ENCODE measurements at places on chromosomes 2 and 18. TPM values are rescaled to one million over a fixed set of nuclear protein-coding genes. Genes with fewer than 3 reads are reported as not detected.

DNA sequence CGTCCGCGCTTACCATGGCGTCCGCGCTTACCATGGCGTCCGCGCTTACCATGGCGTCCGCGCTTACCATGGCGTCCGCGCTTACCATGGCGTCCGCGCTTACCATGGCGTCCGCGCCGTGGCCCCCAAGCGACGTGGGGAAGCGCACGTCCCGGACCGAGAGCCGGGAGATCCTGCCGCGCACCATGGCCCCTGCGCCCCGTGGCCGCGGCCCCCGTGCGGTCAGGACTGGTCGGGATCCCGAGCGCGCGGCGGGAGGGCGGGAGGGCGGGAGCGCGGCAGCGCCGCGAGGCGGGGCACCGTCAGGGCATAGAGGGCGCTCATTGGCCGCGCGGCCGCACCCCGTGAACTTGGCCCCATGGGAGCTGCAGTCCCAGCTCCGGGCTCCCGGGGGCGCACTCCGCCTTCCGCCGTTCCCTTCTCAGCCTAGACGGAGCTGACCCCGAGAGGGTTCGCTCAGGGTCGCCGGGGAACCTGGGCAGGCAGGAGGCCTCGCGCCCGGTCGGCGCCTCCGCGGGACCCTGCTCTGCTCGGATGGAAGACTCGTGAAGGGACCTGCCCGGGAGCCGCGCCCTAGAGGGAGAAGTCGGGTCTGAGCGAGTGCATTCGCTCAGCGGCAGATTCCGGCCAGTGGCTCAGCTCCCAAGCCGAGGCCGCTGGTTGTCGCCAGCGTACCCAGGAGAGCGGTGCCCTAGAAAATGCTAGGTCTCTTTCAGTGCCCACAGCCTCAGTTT, at the start of gene ENOSF1:
TSS of gene ENOSF1 (minus strand) at position 230 of the 734 bp plus-strand sequence. CDS start at position 187, 43 bp downstream.
- peak within 1 kb of the TSS; percentile 45 for H3K4me3 ChIP-seq
- H3K36me3 ChIP-seq = peaks cover 11% of the 10 kb centered on the region
- peak; percentile 52 for DNase-seq
- peaks cover 19% of the 10 kb centered on the region for H3K4me1 ChIP-seq
- H3K27me3 ChIP-seq = no peaks in the 10 kb centered on the region

- no peaks in the 10 kb centered on the region for H3K27me3 ChIP-seq
- H3K27ac ChIP-seq = no peak overlapping the region
- no peaks in the 10 kb centered on the region for H3K36me3 ChIP-seq
- no peak overlapping the region for H3K4me3 ChIP-seq
- DNase-seq = no peak
- no peaks in the 10 kb centered on the region for H3K4me1 ChIP-seq
Observed at GRCh38 chr2:7646024-7646423, 728.8 kb downstream of the RNF144A start.

Gene RTP5
- total RNA-seq = not detected

- DNase-seq = no peak
- no peaks in the 10 kb centered on the region for H3K36me3 ChIP-seq
- H3K27ac ChIP-seq = no peak overlapping the region
- no peaks in the 10 kb centered on the region for H3K27me3 ChIP-seq
- no peak overlapping the region for H3K4me3 ChIP-seq
Observed at GRCh38 chr2:155418753-155419152, 720.3 kb downstream of the KCNJ3 start.

DNA sequence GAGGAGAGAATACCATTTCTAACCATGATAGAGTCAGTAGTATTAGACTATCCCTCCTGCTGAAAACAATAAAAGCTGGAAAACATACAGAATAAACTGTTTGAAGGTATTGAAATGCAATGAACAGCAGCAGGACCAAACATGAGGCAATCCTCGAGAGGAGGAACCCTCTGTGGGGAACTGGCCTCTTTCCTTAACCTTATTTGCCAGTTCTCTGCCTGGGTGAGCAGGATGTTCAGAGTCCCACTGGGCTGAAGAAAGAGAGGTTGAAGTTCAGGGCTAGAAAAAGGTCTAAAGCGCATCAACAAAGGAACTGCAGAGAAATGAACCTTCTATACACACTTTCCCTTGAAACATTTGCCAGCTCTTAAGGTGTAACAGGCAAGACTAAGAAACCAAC, 79.8 kb upstream of the FHL2 start:
- H3K4me1 ChIP-seq = no peaks in the 10 kb centered on the region
- no peak for DNase-seq
- no peaks in the 10 kb centered on the region for H3K36me3 ChIP-seq
- no peaks in the 10 kb centered on the region for H3K27me3 ChIP-seq
- H3K27ac ChIP-seq = no peak overlapping the region

DNA sequence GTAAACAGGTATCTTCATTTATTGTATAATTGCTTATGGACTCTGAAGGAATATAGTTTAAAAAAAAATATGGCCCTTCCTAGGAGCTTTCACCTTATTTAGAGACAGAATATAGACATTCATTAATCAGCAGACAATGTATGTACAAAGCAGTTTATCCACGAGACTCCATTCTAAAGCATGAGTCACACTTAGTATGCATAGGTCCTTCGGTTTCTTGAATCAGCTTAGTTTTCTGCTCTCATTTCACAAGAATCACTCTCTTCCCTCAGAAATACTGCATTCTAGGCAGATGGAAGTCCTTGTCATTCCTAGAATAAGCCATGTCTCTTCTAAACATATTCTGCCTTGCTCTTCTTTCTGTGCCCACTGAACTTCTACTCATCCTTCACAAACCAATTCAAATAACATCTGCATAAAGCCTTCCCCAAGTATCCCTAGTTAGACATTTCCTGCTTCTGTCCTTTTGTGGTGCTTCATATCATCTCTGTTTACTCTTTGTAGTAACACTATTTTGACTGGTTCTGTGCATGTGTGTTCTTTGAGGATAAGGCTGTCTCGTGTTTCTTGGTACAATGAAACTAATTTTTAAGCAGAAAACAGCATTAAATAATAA, 84.5 kb downstream of the PTRHD1 start:
- no peak overlapping the region for H3K4me3 ChIP-seq
- H3K36me3 ChIP-seq = peaks cover 59% of the 10 kb centered on the region
- H3K27ac ChIP-seq = no peak overlapping the region
- DNase-seq = no peak

GRCh38 chr18:75958683-75959082, 531.2 kb upstream of the SMIM21 start:
- H3K4me3 ChIP-seq = no peak overlapping the region
- no peaks in the 10 kb centered on the region for H3K36me3 ChIP-seq
- H3K27me3 ChIP-seq = no peaks in the 10 kb centered on the region
- no peaks in the 10 kb centered on the region for H3K4me1 ChIP-seq

Gene RAD51AP2
- not detected for total RNA-seq

Gene ANKRD12
- 59.7 TPM for total RNA-seq

DNA sequence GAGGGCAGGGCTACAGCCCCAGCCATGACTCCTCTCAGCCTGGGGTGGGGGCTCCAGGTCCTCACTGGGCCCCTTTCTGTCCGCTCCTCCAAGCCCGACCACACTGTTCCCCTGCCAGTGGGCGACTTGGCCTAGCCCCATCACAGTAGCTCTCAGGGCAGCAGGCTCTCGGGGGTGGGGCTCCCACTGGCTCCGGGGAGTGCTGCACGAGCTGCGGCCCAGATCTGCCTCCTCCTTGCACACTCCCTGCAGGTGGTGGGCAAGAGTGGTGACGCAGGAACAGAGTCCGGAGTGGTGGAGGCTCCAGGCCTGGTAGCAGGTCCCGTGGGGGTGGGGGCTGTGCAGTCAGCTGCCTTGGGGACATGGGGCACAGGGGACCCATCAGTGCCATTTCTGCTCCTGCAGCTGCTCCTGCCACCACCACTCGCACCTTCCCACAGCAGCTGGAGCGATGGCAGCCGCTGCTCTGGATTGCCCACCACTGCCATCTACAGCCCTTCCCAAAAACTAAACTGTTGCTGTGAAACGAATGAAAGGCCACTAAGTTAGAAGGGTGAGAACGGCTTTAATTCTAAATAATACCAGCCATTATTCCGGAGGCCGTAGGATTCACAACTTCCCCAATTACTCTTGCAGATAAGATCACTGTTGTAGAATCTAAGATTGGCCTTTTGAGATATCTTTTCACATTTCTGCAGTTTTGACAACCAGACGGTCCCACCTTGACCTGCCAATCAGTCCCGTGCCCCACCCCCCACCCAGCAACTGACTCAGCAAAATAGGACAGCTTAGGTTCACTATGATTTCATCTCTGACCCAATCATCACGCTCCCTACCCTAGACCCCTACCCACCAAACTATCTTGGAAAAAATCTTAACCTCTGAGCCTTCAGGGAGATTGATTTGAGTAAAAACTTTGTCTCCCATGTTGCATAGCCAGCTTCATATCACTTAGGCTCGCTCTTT, 530.2 kb downstream of the DCC start:
- no peak overlapping the region for H3K27ac ChIP-seq
- no peaks in the 10 kb centered on the region for H3K4me1 ChIP-seq
- DNase-seq = no peak

Gene TMEFF2
- total RNA-seq = not detected

DNA sequence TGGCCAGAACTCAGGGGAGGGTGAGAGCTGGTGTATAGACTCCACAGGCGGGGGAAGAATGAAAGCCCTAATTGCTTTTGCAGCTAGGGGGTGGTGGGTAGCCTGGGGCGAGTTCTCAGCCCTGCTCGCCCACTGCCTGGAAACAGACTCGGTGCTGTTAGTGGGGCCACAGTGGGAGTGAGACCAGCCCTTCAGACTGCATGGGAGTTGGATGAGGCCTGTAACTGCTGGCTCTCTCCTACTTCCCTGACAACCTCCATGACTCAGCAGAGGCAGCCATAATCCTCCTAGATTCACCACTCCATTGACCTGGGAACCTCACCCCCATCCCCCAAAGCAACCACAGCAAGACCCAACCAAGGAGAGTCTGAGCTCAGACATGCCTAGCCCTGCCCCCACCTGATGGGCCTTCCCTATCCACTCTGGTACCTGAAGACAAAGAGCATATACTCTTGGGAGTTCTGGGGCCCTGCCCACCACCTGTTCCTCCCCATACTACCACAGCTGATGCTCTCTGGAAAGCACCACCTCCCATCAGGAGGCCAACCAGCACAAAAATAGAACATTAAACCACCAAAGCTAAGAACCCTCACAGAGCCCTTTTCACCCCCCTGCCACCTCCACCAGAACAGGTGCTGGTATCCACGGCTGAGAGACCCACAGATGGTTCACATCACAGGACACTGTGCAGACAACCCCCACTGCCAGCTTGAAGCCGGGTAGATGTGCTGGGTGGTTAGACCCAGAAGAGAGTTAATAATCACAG, 226.3 kb downstream of the EIPR1 start:
- no peaks in the 10 kb centered on the region for H3K27me3 ChIP-seq
- peaks cover 5% of the 10 kb centered on the region for H3K36me3 ChIP-seq
- no peaks in the 10 kb centered on the region for H3K4me1 ChIP-seq
- DNase-seq = no peak
- no peak overlapping the region for H3K27ac ChIP-seq
- H3K4me3 ChIP-seq = no peak overlapping the region

- H3K4me3 ChIP-seq = no peak overlapping the region
- DNase-seq = no peak
- no peaks in the 10 kb centered on the region for H3K27me3 ChIP-seq
- no peak overlapping the region for H3K27ac ChIP-seq
- no peaks in the 10 kb centered on the region for H3K4me1 ChIP-seq
- H3K36me3 ChIP-seq = no peaks in the 10 kb centered on the region
Observed at GRCh38 chr2:170878066-170878465, 51.0 kb upstream of the GORASP2 start.
